ENCODE measurements at places on chromosomes 2 and 18.
A peak's percentile ranks its signal among the peaks of the same experiment; 100 is the strongest.

DNA sequence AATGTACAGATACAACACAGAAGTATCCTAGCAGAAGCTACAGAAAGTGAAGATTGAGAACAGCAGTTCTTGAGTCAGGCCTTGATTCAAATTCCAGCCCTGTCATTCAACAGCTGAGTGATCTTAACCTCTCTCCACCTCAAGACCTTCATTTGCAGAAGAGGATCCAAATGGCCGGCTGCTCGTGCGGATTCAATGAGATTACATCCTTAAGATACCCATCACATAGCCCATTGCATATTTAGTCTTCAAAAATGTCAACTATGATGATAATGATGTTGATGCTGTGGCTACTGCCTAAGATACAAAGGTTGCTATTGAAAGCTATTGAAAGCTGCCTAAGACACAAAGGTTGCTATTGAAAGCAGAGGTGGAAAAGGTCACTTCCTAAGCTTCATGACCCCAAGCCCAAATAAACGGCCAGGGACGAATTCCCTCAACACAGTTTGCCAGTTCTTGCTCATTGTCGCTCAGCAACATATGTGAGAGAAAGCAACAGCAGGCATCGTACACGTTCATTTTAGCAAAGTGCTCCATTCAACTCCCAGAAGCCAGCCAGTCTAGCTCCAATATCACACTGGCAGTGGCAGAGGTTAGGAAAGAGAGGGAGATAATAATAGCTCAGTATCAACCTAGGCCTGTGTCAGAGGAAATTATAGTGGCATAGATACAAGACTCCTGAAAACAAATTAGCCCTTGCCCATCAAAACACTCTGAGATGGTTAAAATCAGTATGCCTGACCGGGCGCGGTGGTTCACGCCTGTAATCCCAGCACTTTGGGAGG is 36.1 kb downstream of the MRPL35 start:
- no peak for ATAC-seq

- no peak for ATAC-seq
Observed at GRCh38 chr18:70936160-70936559, 647.3 kb downstream of the SOCS6 start.

DNA sequence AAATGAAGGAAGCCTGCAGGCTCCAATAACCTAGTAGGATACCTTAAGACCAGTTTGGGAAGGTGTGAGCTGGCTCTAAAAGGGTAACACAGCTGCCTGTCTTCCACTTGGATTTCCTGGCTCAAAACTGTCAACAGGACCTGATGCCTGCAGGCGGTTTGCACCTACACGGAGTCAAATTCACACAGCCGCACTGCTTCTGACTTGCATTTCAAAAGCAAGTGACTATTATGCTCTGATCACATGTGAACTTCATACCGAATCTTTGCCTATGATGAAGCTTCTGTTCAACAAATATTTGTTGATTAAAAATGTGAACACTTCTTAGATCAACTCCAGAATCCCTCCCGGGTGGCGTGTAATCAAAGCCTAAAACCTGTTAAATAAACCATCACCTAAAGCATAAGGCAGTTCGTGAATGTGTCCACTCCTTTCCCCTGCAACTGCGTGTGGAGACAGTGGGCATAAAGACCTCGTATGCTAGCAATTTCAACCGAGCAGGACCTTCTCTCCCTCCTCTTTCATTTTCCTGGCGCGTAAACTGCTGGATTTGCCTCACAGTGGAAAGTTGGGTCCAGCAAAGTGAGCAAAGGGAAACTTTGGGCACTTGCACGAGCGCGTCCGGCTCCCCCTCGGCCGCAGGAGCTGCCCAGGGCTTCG is 784 bp downstream of the CRACDL start:
- ATAC-seq: no peak

DNA sequence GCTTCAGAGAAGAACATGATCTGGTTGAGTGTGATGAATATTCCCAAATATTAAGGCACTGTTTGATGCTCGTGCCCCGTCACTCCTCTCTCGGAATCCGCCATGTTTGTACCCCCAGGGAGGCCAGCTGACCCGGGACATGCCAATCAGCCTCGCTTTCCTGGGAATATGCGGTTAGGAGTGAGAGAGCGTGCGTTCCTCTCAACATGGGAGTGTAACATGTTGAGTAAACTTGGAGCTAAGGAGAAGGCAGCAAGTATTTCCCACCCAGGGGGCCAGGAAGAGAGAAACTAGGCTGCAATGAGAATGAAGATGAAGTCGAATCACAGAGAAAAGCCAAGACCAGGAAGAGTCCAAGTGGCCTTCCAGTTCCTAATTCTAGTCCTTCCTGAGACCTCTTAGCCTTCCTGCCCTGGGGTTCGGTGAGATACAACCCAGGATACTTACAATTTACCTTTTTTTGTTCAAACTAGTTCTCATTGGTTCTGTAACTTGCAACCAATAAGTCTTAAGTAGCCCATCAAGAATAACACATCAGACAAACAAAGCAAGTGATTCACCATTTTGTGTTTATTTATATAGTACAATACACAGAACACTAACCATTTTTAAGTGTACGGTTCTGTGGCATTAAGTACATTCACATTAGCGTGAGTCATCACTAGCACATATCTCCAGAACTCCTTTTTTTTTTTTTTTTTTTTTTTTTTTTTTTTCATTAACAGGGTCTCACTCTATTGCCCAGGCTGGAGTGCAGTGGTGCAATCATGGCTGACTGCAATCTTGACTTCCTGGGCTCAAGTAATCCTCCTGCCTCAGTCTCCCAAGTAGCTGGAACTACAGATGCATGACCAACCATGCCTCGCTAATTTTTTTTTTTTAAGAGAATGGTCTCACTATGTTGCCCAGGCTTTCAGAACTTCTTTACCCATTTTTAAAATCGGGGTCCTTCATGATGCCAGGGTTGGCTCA is 36.4 kb upstream of the SLC1A4 start:
- no peak for ATAC-seq

DNA sequence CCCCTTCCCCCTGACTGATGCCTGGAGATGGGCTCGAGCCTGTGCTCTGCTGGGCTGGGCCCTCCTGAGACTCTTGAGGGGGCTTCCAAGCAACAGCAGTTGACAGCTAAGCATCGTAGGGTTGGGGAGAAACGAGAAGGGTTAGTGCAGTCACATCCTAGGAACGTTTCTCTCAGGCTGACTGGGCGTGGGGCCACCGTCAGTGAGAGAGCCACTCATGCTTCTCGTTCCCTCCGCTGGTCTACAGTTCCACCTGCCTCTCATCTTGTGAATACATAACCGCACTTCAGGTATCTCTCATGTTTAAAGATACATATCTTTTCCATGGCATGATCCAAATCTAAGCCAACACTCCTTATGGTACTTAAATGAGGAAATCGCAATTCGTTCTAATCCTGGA is 66.4 kb downstream of the TRAPPC12 start:
- no peak for ATAC-seq

DNA sequence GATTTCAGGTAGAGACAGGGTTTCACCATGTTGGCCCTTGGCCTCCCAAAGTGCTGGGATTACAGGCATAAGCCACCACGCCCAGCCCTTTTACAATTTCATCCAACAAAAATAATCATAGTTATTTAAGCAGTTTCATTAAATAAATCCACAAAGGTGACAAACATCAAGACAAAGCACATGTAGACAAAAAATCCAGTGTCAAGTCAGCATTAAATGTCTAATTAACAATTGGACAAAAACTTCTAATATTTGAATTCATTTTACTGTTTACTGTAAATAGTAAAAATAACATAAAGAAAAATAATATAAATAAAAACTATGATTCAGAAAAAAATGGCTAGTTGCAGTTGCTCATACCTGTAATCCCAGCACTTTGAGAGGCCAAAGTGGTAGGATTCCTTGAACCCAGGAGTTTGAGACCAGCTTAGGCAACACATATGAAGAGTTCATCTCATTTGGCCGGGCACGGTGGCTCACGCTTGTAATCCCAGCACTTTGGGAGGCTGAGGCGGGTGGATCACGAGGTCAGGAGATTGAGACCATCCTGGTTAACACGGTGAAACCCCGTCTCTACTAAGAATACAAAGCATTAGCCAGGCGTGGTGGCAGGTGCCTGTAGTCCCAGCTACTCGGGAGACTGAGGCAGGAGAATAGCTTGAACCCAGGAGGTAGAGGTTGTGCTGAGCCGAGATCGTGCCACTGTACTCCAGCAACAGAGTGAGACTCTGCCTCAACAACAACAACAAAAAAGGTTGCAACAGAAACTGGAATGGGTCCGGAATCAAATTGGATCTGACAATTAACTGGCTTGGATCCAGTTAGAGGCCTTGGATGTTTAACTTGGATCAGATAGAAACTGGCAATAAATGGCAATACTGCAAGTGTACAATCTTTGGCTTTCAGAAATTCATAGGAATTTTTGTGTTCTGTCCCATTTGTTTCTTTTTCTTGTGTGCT is 56.9 kb upstream of the MAT2A start:
- no peak for ATAC-seq

DNA sequence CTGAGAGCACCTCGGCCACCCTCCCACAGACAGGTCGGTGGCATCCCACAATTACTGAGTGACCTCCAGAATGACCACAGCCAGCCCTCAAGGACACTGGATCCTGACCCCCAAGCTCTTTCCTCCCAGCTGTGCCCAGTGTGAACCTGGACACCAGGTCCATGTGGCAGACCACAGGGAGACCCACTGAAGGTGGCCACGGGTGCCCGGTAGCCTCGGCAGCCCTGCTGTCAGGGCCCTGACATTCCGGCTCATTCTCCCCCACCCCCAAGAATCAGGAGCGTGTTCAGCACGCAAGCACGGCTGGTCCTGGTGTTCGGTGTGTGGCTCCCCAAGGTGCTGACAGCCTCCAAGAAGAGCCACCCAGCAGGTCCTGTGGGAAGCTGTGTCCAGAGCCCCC is 32.8 kb downstream of the AQP12A start:
- ATAC-seq: no peak

DNA sequence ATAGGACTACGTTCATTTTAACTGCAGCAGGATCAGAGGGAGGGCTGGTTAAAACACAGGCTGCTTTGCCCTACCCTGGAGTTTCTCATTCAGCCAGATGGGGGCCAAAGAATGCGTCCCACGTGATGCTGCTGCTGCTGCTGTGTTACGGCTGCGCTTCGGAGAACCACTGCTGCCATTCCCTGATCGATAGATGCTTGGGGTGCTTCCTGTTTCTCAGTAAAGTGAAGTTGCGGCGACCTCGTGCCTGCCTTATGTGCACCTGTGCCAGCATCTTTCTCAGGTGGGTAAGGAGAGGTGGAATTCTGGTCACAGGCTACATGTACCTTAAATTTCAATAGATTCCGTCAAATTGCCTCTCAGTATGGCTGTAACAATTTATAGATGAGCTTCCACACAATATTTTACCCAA is 24.7 kb upstream of the TOGARAM2 start:
- ATAC-seq: peak; percentile 73

DNA sequence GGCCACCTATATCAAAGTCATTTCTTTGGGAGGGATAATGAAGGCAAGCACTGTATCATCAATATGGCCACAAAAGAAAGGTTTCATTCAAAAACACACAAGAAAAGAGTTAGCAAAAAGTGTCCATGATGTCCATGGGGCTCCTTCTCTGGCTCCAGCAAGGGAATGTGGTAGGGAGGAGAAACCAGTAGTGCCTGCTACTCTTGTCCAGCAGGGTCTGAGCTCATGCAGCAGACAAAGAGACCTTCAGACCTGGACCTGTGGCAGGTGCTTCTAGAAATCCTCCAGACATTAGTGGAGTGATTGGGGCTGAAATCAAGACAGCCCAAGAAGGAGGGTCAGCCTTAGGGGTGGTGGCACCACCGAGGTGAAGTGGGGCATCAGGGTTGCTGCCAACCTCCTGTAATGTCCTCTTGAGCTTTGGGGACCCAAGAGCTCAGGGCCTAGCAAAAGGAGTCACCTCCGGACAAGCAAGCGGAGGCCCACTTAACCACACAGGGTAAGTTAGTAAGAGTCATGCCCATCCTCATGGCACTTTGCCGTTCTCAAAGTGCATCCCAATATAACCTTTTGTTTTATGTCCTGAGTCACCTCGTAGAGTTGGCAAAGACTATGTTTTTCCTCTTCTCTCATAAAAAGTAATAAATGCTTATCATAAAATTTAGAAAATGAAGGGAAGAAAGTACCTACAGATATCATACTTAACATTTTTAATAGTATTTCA is 112.6 kb upstream of the YPEL5 start:
- no peak for ATAC-seq

- ATAC-seq: no peak
Observed at GRCh38 chr2:233676046-233676445, 4.3 kb downstream of the UGT1A9 start.

GRCh38 chr18:21083017-21083416 is 28.6 kb downstream of the ROCK1 start:
- ATAC-seq: no peak

DNA sequence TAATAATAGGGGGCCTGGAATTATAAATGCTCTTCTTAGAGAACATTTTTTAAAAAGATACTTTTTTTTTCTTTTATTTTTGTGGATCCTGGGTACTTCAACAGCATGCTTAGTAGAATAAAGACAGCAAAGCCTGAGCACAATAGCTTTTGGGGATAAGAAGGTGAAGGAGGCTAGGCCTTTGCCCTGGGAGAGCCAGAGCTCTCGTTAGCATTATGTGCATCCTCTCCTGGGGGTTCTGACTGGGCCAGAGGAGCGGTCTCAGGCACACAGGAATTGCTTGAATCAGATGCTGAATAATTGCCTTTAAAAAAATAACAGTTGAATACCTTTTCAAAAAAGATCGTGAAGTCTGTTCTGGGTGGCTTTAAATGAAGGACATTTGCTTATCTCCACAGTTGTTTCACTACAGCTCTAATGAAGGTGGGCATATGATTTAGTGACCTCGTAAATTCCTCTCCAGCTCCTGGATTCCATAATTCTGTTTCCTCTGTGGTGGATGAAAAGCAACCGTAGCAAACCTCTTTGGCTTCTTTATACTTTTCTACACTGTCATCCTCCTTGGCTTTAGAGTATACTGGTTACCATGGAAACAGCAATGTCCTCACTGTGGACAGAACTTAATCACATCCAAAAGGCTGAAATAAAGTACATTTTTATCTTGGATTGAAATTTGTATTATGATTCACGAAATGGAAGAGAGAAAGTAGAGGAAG is 133.8 kb downstream of the MAIP1 start:
- ATAC-seq: no peak

- no peak for ATAC-seq
Observed at GRCh38 chr2:162164802-162165201, 12.8 kb upstream of the GCG start.

GRCh38 chr2:16031058-16031847 is 90.9 kb downstream of the MYCN start:
- no peak for ATAC-seq

Measured in activated CD4-positive, CD25-positive, alpha-beta regulatory T cell treated with anti-CD3 and anti-CD28 coated beads, Interleukin-2, amount 50 U/mL, for 24 hours (primary cell).